ENCODE measurements at places on chromosomes 4 and X. TPM values are rescaled to one million over a fixed set of nuclear protein-coding genes. Genes with fewer than 3 reads are reported as not detected.
A peak's percentile ranks its signal among the peaks of the same experiment; 100 is the strongest.

GRCh38 chr4:104010722-104011121 is 290.9 kb upstream of the TACR3 start:
- no peaks in the 10 kb centered on the region for H3K27me3 ChIP-seq
- no peaks in the 10 kb centered on the region for H3K36me3 ChIP-seq
- H3K4me1 ChIP-seq = no peaks in the 10 kb centered on the region
- no peak overlapping the region for H3K4me3 ChIP-seq
- H3K27ac ChIP-seq = no peak overlapping the region

GRCh38 chr4:68288393-68288740 is 42.9 kb upstream of the TMPRSS11B start:
- no peaks in the 10 kb centered on the region for H3K4me1 ChIP-seq
- H3K27me3 ChIP-seq = peaks cover 39% of the 10 kb centered on the region
- H3K36me3 ChIP-seq = no peaks in the 10 kb centered on the region
- no peak overlapping the region for H3K27ac ChIP-seq
- no peak for DNase-seq
- no peak overlapping the region for H3K4me3 ChIP-seq

DNA sequence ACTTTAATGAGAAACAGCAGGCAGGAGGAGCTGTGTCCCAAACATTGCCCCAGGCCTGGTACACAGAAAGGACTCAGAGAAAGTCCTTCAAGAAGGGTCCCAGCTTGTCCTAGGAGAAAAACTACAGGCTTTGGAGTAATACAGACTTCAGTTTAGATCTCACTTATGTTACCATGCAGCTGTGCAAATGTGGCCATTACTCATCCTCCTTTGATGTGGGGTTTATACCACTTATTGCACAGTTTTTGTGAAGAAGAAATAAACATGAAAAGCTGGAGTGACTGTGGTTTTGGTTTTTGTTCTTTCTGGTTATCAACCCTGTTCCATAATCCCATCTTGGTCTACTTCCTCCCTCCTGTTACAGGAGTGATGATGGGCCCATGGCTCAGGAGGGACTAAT is 8.1 kb upstream of the CYTL1 start:
- H3K4me3 ChIP-seq = no peak overlapping the region
- H3K27ac ChIP-seq = no peak overlapping the region
- DNase-seq = no peak
- peaks cover 13% of the 10 kb centered on the region for H3K4me1 ChIP-seq

GRCh38 chr4:66572949-66573348 is 902.7 kb upstream of the EPHA5 start:
- peaks cover 7% of the 10 kb centered on the region for H3K36me3 ChIP-seq
- no peaks in the 10 kb centered on the region for H3K27me3 ChIP-seq
- no peak for DNase-seq

- no peaks in the 10 kb centered on the region for H3K36me3 ChIP-seq
- H3K4me3 ChIP-seq = peak overlapping the region; percentile 2
- H3K27ac ChIP-seq = peak overlapping the region; percentile 87
- DNase-seq = no peak
Measured at GRCh38 chr4:150173432-150173861, 95.2 kb downstream of the DCLK2 start.

DNA sequence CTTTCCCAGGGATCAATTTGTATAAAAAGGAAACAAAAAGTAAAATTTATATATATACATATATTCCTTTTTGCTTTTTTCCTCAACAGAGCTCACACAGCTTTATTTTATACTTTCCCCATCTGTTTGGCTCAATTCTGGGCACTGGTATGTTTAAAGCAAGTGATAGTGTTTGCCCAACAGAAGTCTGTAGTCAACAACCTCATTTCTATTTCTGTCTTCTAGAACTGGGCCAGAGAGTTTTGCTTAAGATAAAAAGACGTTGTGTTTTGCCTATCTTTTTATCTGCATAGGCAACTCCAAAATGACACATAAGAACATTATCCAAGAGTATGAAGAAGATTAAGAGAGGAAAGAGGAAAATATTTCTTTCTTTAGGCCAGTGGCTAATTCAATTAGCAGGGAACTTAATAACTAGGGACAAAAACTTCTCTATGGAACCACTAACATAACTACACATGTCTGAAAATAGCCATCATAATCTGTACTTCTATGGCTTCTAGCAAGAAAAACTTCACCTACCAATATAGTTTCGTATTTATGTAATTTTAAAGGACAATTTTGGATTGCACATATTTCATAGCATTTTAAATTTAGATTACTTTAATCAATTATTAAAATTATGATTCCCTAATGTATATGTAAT is 1300.5 kb downstream of the ARAP2 start:
- H3K36me3 ChIP-seq = no peaks in the 10 kb centered on the region
- H3K27me3 ChIP-seq = no peaks in the 10 kb centered on the region
- no peak for DNase-seq
- no peak overlapping the region for H3K4me3 ChIP-seq
- H3K4me1 ChIP-seq = peaks cover 10% of the 10 kb centered on the region

GRCh38 chrX:149510386-149510785 is 5.3 kb upstream of the IDS start:
- DNase-seq = no peak
- peaks cover 2% of the 10 kb centered on the region for H3K27me3 ChIP-seq
- H3K27ac ChIP-seq = no peak overlapping the region
- no peaks in the 10 kb centered on the region for H3K36me3 ChIP-seq
- peaks cover 4% of the 10 kb centered on the region for H3K4me1 ChIP-seq

DNA sequence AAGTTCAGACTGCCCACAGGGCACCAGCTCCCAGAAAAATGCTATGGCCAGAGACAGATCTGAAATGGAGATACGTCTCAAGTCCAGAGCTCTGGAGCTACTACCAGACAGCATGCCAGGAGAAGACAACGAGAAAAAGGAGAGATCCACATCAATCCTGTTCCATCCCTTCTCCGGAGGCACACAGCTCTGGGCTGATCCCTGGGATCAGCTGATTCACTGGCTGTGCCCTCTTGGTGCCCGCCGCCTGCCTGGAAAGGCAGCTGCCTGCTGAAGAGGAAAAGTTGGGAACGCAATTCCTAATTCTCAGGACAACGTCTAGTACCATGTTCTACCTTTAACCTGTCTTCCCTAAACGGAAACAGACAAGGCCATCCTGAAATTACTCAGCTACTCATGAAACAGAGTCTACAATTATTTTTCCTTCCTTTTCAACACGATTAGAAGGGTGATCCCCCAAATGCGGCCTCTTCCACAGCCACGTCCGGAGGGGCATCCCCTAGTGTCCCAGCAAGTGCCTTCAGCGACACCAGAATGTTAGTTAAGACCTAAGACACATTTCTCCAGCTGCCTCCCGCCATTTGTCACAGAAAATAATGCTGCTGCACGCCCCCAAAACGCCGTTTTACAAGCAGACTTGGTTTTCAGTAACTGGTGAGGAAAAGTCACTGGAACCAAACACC is 2.4 kb downstream of the ZFYVE28 start:
- H3K4me1 ChIP-seq = peaks cover 38% of the 10 kb centered on the region
- no peak overlapping the region for H3K27ac ChIP-seq
- peaks cover 45% of the 10 kb centered on the region for H3K27me3 ChIP-seq

GRCh38 chrX:28584025-28584424 is 3.2 kb upstream of the IL1RAPL1 start:
- no peak overlapping the region for H3K4me3 ChIP-seq
- H3K36me3 ChIP-seq = no peaks in the 10 kb centered on the region
- no peak for DNase-seq
- peaks cover 2% of the 10 kb centered on the region for H3K4me1 ChIP-seq
- peaks cover 9% of the 10 kb centered on the region for H3K27me3 ChIP-seq
- H3K27ac ChIP-seq = no peak overlapping the region

DNA sequence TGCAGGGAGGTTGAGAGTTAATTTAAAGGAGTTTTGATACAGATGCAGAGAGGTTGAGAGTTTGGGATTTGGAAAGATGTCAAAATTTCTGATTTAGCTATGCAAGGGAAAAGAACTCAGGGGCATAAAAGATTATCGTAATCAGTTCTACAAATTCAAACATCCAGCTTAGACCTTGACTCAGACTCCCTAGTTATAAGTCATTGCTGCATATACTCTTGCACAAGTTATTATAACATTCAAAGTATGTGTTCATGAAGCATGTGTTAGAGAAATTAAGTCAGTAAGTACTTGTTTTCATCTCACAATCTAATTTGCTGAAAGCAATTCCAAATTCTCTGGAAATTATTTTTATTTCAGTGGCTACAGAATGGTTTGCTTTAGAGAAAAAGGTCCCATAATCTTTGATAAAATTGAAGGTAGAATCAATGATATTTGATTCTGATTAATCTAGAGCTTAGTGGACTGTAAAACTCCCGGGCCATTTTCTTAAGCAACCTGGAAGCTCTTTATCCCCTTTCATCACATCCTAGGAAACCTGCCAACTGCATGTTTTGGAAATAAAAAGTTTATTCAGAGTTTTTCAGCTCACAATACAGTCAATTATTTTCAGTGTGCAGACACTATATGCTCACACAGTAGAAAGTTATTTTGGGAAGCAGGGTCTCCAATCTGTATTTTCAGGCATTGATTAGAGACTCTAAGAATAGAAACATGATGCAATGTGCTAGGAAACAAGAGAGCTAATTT is 132.9 kb upstream of the SPANXC start:
- no peaks in the 10 kb centered on the region for H3K4me1 ChIP-seq
- peaks cover 15% of the 10 kb centered on the region for H3K27me3 ChIP-seq
- DNase-seq = no peak
- H3K36me3 ChIP-seq = no peaks in the 10 kb centered on the region

GRCh38 chr4:139301821-139302611 is at the start of gene NDUFC1:
Gene NDUFC1, minus strand, starts transcription at chr4:139302477. Its CDS starts 6,679 bp downstream, at chr4:139295798.
- H3K36me3 ChIP-seq = peaks cover 7% of the 10 kb centered on the region
- H3K4me1 ChIP-seq = peaks cover 34% of the 10 kb centered on the region
- peak; percentile 85 for DNase-seq
- peak within 1 kb of the TSS; percentile 100 for H3K4me3 ChIP-seq

GRCh38 chr4:156169011-156169410 is 215.3 kb upstream of the CTSO start:
- no peak overlapping the region for H3K4me3 ChIP-seq
- peak overlapping the region; percentile 25 for H3K27ac ChIP-seq
- peaks cover 9% of the 10 kb centered on the region for H3K4me1 ChIP-seq
- no peaks in the 10 kb centered on the region for H3K27me3 ChIP-seq
- DNase-seq = no peak

GRCh38 chrX:49844611-49845010 is 15.5 kb downstream of the PAGE4 start:
- no peak for DNase-seq
- no peak overlapping the region for H3K4me3 ChIP-seq
- peaks cover under 1% of the 10 kb centered on the region for H3K27me3 ChIP-seq
- H3K27ac ChIP-seq = no peak overlapping the region
- H3K4me1 ChIP-seq = no peaks in the 10 kb centered on the region

GRCh38 chr4:138788857-138789256 is 226.7 kb upstream of the NOCT start:
- peaks cover 2% of the 10 kb centered on the region for H3K27me3 ChIP-seq
- H3K27ac ChIP-seq = no peak overlapping the region
- H3K4me1 ChIP-seq = no peaks in the 10 kb centered on the region
- no peak overlapping the region for H3K4me3 ChIP-seq
- no peak for DNase-seq
- no peaks in the 10 kb centered on the region for H3K36me3 ChIP-seq

DNA sequence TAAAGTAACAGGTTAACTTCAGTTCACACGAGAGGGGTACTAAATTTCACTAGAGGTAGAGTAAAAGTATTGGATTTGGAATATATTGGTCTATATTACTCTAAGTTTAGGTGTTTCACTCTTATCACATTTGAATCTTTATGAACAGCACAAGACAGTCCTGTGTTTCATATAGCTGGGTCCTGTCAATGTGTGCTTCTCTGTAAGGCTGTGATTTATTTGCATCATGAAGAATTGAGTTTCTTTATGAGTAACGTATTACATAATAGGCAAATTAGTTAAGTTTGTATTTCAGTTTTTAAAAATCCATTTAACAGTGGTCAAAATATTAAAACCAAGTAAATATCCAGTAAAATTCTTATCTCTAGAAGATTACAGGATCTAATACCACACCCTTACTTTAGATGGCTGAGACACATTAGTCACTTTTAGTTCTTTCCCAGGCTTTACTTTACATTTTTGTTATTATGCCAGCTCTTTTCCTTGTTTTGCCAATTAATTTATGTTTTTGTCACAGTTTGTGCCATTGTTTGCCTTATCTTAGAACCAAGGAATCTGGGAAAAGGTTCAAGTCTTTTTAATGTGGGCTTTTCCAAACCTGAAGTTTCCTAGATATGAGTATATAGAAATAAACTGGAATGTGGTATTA is 32.1 kb downstream of the NUDT6 start:
- peaks cover 9% of the 10 kb centered on the region for H3K4me1 ChIP-seq
- no peak for DNase-seq
- no peaks in the 10 kb centered on the region for H3K27me3 ChIP-seq
- H3K27ac ChIP-seq = peak overlapping the region; percentile 54

DNA sequence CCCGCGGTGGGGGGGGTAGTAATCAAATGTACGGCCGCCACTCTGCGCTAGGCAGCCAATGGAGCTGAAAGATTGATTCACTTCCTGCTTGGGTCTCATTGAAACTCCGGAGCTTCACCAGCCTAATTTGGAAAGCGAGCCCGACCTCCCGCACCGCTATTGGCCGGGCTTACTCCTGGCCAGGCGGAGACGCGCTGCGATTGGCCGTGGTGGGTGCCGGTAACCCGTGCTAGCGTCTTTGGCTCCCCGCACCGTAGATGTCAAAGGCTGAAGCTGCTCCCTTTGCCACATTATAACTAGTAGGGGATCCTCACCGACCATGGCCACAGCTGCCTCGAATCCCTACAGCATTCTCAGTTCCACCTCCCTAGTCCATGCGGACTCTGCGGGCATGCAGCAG is at the start of gene POU3F4:
POU3F4 (plus strand) TSS at position 285 of the 400 bp plus-strand sequence; CDS start at position 320, 35 bp downstream.
- no peaks in the 10 kb centered on the region for H3K36me3 ChIP-seq
- H3K27me3 ChIP-seq = peaks cover 38% of the 10 kb centered on the region
- H3K27ac ChIP-seq = no peak within 1 kb of the TSS
- no peak for DNase-seq

VSIG1 gene
- not detected for total RNA-seq

LUZP4 gene
- total RNA-seq = not detected

MCUB gene
- 14.1 TPM for total RNA-seq

WDFY3 gene
- total RNA-seq = 91.4 TPM

LRAT gene
- not detected for total RNA-seq

CT55 gene
- not detected for total RNA-seq

SSX2 gene
- not detected for total RNA-seq

FATE1 gene
- total RNA-seq = not detected

Measured in osteocyte (in vitro differentiated cells).